T-helper 2 cell treated with Interferon-gamma antibody and Interleukin-4, amounts not matched to agents 5 μg/mL and 100 μg/mL, for 36 hours (primary cell): ENCODE measurements at places on chromosomes 2 and 18.

DNA sequence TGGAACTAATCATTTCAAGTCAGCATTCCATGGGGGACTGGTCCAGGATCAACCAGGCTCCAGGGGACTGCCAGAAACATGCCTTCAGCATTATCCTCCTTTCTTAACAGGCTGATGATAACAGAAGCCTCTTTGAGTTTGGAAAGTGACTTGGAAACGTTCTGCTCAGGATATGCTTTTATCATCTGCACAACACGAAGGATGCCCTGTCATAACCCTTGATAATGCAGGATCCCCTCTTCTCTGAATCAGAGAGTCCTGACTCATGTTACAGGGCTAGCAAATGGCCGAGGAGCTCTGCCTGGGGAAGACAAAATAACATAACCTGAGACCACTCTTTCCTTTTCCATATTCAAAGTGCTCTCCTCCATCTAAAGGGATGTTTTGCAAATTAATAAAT is 6.7 kb downstream of the SCYGR3 start:
- no peak for DNase-seq

DNA sequence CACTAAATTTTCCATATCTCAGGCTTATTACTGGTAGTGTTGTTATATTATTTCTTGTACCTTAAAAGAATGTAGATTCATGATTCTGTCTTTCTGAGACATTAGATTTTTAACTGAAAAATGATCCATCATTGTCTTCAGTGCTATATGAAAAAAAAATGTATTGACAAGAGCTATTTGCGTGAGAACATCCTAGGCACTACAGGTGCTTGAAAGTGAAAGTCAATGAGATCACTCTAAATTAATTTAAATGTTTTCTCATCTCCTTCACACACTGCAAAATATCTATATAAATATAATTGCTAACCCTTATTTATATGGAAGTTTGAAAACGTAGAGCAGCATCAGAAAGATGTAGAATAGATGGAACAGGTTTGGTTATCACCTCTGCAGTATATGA is 684.6 kb downstream of the TRIB2 start:
- no peak for DNase-seq

GRCh38 chr2:63663013-63663864 is 74.5 kb downstream of the MDH1 start:
- DNase-seq, result no peak

GRCh38 chr2:150303281-150303680 is 184.2 kb downstream of the RND3 start:
- no peak for DNase-seq

- DNase-seq, result no peak
Measured at GRCh38 chr2:176584333-176584732, 315.1 kb downstream of the MTX2 start.
